T follicular helper cell (primary cell): ENCODE measurements at places on chromosomes 1 and 21.
A peak's percentile ranks its signal among the peaks of the same experiment; 100 is the strongest.

DNA sequence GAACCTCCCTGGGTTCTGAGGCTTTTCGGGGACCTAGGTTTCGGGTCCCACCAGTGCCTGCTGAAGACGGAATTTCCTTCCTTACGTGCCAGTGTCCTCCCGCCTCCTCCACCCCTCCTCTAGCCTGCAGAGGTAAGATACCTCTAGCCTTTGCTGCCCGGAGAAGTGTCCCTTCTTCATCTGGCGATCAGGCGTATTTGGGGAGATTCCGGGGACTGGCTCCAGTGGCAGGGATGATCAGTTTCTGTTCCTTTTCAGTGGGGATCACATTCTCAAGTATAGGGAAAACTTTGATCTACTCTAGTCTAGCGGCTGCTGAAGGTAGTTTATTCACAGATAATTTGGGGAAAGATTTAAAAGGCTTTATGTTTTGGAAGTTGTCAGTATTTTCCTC is 674 bp downstream of the CEP350 start:
- DNase-seq, result no peak

GRCh38 chr21:26153758-26154157 is 16.8 kb downstream of the APP start:
- no peak for DNase-seq

- DNase-seq, result peak; percentile 46
Observed at GRCh38 chr1:39639305-39640130, at the start of gene HEYL. Gene HEYL (minus strand): TSS chr1:39639643. CDS start chr1:39639625, 18 bp downstream.

GRCh38 chr1:31416101-31416736 is 3.2 kb downstream of the SERINC2 start:
- DNase-seq, result no peak

DNA sequence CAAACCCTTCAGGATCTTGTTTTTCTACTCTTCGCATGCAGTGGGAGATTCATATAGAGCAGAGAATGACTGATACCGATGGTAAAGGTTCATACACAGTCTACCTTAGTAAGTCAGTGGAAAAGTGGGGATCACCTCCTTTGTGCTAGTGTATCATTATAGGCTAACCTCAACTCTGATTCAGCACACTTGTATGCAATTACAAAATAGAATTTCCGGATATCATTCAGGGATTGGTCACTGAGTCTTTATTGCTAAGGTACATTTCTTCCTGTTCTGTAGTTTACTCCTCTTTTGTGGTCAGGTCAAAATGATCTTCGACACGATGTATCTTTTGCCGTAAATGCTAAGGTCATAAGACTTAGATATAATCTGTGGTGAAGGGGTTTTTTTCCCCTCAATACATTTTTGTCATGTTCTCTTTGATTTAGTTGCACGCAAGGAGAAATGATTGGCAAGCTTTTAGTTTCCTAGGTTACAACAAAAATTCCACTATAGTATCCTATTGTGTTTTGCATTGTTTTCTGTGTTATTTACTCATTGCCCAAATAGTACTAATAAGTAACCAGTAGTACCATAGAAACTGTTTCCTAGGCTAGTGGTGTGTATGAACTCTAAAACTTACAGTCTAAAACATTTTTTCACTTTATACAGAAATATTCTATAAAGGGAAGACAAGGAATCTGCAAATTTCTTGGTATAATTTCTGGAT is 35.7 kb upstream of the PLA2G4A start:
- DNase-seq, result no peak

- DNase-seq, result no peak
Observed at GRCh38 chr1:31479811-31480210, 66.8 kb downstream of the SERINC2 start.

DNA sequence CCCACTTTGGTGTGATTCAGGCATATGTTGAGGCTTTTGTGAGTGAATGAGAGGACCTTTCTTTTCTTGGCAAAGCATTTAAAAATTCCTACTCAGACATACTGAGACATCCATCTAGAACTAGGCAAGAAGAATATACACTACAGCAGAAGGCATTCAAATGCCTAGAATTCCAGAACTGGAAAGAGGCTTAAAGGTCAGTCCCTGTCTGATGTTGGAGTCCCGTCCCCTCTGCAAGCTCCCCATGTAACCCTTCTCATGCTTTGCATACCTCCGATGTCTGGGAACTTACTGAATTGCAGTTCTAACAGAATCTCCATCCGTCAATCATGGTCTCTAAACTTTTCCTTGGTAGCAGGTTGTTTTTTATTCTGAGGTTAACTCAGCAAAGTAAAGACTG is 152.9 kb downstream of the ATP6V1G3 start:
- DNase-seq, result no peak
